Kidney (tissue), 22 donors: ENCODE measurements at places on chromosomes 4 and X. TPM values are rescaled to one million over a fixed set of nuclear protein-coding genes. Genes with fewer than 3 reads are reported as not detected.

ARR3 gene
- total RNA-seq = not detected

OCIAD1 gene
- 142 TPM for total RNA-seq

GPC3 gene
- total RNA-seq = 43.0 TPM

ART3 gene
- not detected for total RNA-seq

XAGE3 gene
- not detected for total RNA-seq

THAP6 gene
- total RNA-seq = 22.1 TPM

MAGEA9B gene
- not detected for total RNA-seq

SAGE1 gene
- total RNA-seq = not detected

AVPR2 gene
- 2.3 TPM for total RNA-seq

GAGE12G gene
- not detected for total RNA-seq

CBR4 gene
- 28.6 TPM for total RNA-seq

AGA gene
- total RNA-seq = 23.0 TPM

CISD2 gene
- 25.6 TPM for total RNA-seq

ZNF141 gene
- 26.6 TPM for total RNA-seq

SYTL4 gene
- 13.3 TPM for total RNA-seq

ZNF718 gene
- 10.3 TPM for total RNA-seq

RTL9 gene
- total RNA-seq = not detected

USP17L11 gene
- total RNA-seq = not detected

PTPN13 gene
- total RNA-seq = 62.3 TPM

TLR1 gene
- total RNA-seq = 18.0 TPM

EDNRA gene
- 8.1 TPM for total RNA-seq

IGFBP7 gene
- 1,703 TPM for total RNA-seq

UGT2A1 gene
- not detected for total RNA-seq

PASD1 gene
- total RNA-seq = not detected

AP1S2 gene
- total RNA-seq = 28.7 TPM

NXF2B gene
- total RNA-seq = 0.25 TPM

RRH gene
- total RNA-seq = 0.44 TPM

SMR3A gene
- not detected for total RNA-seq

SLC7A11 gene
- total RNA-seq = 2.6 TPM

CXorf51B gene
- total RNA-seq = not detected

TMEM31 gene
- 0.38 TPM for total RNA-seq

MAGEB17 gene
- not detected for total RNA-seq

C4orf54 gene
- total RNA-seq = 0.19 TPM

NAP1L3 gene
- 3.8 TPM for total RNA-seq

MAGEA6 gene
- not detected for total RNA-seq

SYNPO2 gene
- total RNA-seq = 56.5 TPM

TRO gene
- 11.6 TPM for total RNA-seq

IRF2 gene
- total RNA-seq = 42.8 TPM
